NCI-H1417 (cell line): ENCODE measurements at places on chromosomes 7 and 10.
A peak's percentile ranks its signal among the peaks of the same experiment; 100 is the strongest.

DNA sequence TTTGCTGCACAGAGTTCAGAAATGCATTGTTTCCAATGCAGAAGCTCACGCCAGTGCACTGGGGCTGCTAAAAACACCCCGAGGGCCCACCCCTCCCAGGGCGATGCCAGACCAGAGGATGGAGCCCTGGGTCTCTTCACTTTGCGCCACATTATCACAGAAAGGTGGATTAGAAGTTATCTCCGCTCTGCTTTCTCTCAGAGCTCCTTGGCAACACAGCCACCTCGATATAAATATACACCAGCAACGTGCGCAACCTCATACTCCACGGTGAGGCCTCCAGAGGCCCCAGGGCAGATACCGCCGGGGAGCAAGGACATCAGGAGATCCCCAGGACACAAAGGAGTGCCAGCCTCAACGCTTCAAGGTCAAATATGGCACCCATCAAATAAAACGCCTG, 121.0 kb upstream of the TBX20 start:
- DNase-seq = no peak

GRCh38 chr7:43943417-43944187, 17.4 kb downstream of the UBE2D4 start:
- no peak for DNase-seq

DNA sequence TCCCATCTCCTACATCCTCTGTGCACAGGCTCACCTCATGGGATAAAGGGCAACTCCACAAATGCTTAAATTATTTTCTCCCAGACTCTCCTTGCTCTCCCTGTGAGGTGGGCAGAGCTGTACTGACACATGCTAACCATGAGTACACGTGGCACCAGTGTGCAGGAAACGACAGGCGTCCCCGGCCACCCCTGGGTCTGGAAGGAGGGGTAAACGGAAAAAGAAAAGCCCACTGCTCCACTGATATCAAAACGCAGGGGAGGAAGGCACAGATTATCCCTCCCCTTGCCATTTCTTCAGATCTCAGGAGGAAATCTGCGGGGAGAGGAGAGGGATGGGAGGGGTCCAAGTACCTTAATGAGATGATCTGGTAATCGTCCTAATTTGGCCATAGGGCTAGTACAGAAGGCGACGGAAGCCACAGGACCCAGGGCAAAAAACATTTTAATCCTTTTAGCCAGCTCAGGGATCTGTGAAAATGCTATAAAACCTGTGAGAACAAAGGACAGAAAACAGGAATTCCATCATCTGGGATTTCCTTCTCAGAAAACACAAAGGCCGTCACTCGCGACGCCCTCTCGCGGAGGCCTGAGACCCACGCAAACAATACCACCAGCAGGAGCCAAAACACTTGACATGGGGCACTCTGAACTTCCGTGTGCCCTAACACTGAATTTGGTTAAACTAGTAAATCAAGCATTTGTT, 17.8 kb upstream of the CH25H start:
- no peak for DNase-seq

- no peak for DNase-seq
Observed at GRCh38 chr10:114246679-114247305, 7.7 kb downstream of the VWA2 start.

GRCh38 chr7:80770061-80770460, 131.6 kb downstream of the CD36 start:
- DNase-seq = peak; percentile 21

DNA sequence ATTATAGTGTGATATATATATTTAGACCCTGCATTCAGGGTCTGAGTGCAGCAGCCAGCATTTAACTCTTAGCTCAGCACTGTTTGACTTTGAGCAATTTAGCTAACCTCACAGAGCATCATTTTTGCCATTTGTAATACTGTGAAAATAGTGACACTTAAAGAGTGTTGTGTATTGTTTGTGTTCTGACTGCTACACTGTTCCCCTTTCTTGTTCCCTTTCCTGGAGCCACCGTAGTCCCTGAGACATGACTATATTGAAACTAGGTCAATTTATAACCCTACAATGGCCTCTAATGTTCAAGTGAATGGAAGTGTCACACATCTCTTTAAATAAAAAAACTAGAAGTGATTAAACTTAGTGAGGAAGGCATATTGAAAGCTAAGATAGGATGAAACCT, 20.3 kb upstream of the CD36 start:
- no peak for DNase-seq

DNA sequence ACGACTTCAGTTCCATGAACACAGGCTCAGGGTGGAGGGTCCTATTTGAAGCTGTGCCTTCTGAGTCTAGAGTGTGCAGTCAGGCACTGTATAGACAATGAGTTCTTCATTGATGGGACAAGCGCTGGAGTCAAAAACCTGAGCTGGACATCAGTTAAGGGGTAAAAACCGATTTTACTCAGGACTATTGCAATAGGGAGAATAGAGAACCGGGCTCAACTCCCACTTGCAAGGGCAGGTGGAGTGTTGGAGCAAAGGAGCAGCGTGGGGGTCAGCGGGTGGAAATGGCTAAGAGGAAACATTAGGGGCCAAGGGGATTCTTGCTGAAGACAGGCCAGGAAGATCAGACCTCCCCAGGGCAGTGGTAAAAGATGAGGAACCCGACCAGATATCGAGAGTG, 28.5 kb downstream of the PRLHR start:
- no peak for DNase-seq

- DNase-seq = no peak
Observed at GRCh38 chr7:113217314-113217713, 99.0 kb upstream of the SMIM30 start.

DNA sequence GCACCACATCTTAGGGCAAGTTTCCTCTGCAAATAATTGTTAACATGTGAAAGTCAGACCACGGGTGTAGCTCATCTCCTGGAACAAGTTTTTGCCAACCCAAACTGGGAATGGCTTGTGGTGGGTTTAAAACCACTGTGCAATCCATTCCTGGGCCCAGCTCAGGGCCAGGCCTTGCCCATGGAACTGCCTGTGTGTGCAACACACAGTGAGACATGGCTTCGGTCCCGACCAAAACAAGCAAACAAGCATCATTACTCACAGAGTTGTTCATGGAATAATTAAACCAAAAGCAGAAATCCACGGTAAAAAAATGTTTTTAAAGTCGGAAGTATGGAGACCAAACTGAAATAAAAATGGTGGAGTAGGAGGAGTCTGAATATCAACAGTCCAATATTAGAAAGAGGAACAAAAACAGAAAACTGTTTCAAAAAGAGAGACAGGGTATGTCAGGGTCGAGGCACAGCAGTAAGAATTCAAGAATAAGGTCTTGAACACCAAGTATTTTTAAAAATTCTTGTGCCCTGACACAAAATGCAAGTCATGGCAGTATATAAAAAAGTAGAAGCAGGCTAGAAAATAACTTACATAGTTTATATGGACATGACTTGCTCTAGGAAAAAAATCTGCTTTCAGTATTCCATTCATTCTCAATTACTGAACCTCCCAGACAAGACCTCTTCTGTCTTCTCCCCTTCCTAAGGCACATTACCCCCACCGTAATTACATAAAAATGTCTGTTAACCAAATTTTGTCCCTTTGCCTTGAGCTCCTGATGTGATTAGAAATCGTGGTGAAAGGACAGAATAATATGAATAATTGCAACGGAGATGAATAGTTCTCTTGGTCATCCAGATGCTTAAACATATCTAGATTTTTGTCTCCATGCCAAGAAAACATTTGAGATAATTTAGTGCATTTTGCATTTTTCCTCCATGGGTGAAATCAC, 88.4 kb downstream of the FAS start:
- DNase-seq = no peak

DNA sequence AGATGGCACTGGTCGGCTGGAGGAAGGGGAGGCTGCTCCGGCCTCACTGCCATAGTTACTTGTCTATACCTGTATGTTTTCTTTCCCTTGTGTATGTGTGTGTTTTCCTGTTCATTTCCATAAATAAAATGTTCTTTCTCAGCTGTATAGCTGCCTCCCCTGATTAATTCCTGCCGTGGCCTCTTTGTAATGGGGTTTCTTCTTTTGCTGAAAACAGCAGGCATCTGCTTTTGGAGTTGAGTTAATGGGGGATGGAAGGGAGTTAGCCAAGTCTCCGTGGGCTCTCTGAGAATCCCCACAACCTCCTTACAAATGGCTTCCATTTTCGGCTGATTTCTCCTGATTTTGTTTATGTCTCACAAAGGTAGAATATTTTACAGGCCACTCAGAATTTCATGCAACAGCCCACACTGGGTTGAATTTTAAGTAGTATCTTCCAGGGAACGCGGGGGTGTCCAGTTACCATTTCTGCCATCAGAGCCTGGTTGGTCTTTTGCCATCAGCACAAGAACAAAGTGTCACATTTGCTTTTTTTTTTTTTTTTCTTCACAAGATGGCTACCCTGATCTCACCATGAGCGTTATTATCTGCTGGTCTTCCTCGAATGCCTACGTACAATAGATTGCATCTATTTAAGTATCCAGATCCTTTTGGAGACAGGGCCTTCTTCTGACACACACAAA, 88.1 kb upstream of the NRP1 start:
- peak; percentile 1 for DNase-seq

- DNase-seq = no peak
Observed at GRCh38 chr10:100670828-100671479, 74.4 kb upstream of the PAX2 start.

DNA sequence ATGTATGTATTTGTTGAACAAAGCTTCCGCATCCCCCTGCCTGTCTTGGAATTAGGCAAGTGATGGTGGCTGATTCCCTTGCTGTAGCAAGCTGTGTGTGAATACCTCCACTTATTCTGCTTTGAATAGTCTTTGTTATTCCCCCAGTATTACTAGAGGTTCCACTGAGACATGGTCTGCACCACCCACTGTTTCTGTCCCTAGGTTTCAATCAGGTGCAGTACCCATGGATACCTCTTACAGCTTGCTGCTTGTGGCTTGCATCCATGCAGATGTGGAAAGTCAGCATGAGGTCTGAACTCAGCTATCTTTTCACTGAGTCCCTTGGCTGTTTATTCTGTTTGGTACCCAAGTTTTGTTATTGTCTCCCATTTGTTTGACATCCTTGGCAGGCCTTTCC, 447.4 kb downstream of the GRM8 start:
- DNase-seq = no peak

- DNase-seq = no peak
Observed at GRCh38 chr7:66758950-66759628, 18.6 kb downstream of the RABGEF1 start.

- no peak for DNase-seq
Observed at GRCh38 chr7:18995811-18996426, 121.5 kb downstream of the TWIST1 start.

GRCh38 chr7:82530361-82530760, 86.8 kb upstream of the CACNA2D1 start:
- DNase-seq = no peak

GRCh38 chr10:112208997-112209396, 25.4 kb upstream of the GPAM start:
- DNase-seq = no peak

DNA sequence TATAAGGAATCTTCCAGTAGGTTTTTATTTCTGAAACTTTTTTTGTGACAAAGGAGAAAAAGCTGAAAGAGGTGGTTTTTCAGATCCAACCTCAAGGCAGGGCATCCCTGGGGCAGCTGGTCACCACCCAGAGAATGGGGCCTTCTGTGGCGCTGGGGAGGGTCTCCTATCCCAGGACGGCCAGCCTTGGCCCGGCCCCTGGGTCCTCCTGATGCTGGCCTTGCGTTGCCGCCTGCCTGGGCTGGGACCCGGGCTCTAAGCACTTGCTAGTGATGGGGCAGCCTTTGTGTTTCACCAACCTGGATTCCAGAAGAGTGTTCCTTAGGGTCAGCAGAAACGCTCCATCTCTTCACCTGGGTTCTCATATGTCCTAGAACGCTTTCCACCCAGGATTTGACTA, 16.3 kb downstream of the SHH start:
- no peak for DNase-seq

DNA sequence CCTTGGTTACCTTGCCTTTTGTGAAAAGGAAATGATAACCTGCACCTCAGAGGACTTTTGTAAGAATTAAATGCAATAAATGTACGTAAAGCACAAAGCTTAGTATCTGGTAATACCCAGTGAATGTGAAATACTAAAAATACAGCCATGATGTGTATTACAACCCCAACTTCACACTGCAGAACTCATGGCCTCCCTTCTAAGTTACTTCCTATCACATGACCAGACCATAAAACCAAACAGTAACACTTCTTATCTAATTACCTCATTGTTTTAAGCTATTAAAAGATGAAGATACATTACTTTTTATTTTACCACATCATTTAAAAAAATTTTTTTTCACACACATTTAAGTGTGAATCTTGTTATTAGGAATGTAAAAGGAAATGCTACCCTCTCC, 29.0 kb downstream of the VPS41 start:
- no peak for DNase-seq

DNA sequence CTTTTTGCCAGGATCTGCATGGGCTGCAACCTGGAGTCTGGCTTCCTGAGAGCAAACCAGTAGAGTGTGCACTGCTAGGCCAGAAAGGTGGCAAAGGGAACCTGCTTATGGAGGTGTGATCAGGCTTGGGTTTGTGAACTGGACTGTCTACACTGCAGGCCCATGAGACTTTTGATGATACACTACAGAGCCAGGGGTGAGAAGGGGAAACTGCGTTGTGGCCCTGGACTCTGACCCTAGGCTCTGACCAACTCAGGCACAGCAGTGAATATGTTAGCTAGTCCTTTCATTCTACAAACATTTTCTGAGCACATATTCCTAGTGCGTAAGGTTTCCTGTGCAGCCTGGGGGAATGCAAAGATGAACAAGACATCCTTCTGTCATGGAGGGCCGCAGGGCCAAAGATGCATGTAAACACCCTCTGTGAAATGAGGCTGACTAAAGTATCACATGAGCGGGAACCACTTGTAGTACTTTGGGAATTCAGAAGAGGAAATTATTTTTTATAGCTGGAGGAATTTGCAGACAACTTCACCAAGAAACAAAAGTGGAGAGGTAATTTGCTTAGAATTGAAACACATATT, 63.8 kb upstream of the HPS1 start:
- no peak for DNase-seq

- peak; percentile 65 for DNase-seq
Observed at GRCh38 chr10:23293145-23293724, 51.4 kb downstream of the C10orf67 start.
